Fibroblast of lung (primary cell): ENCODE measurements at places on chromosomes 16 and 17.

GRCh38 chr17:42127414-42127813 is 4.8 kb downstream of the HSPB9 start:
- DNase-seq, result no peak

- DNase-seq, result peak; percentile 30
Measured at GRCh38 chr17:42107597-42108576, 4.6 kb downstream of the DHX58 start.

- DNase-seq, result no peak
Measured at GRCh38 chr16:49617016-49617629, 238.8 kb downstream of the ZNF423 start.

GRCh38 chr17:51154176-51154575 is 817 bp downstream of the NME1 start:
- peak; percentile 12 for DNase-seq

- DNase-seq, result peak; percentile 35
Measured at GRCh38 chr16:86220561-86220960, 289.8 kb upstream of the FOXF1 start.
